ENCODE measurements at places on chromosomes 4 and X.

- DNase-seq, result no peak
These were observed 186.1 kb downstream of the ENOX2 start for GRCh38 chrX:130716781-130717413.

DNA sequence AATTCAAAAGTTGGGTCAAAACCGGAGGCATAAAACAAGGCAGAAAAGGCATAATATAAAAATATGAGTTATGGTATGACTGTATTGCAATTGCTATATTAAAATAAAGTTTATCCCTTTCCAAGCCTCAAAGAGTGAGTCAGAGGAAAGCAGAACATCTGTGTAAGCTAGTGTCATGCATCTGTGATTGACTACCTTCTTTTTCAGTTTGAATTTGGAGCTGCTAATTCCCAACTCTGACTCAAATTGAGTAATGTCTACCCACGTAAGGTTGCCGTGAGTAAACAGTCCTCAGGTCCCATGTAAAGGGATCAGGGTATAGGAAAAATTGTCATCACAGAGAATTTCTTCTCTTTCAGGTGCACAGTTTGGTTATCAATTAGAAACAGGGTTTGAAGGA lies 6.5 kb upstream of the SLITRK4 start:
- DNase-seq, result no peak

DNA sequence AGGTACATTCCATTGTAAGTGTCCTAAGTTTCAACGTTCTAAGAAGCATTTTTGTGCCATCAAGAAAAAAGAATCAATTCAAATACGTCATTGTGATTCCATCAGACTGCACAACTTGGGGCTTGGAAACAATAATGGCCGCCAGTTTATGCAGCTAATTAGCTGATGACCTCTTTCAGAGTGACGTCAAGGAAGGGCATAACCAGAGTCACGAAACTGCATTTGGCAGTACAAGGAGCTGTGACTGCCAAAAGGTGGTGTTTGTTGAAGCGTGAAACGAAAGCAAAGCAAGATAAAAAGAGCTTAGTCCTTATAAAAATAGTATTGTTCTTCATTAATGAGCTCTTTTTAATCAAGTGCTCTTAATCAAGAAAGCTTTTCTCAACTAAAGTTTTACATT lies 81.1 kb upstream of the SH3RF1 start:
- no peak for DNase-seq

DNA sequence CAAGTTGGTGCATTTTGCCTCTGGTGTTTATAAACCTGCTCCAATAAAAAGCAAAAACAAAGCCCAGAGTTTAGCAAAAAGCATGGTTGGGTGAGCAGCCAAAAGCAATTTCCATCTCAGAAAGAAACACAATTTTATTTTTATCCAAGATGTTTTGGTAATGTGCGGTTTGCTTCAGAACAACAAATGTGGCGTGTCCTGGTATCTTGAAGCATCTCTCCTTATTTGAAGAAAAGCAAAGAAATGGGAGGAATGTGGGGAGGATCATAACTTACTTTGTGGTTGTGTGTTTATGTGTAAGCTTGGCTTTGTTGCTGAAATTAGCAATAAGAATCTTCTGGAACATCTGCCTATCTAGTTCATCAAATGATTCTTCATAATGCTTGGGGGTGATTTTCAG lies 88.3 kb upstream of the DDX3X start:
- no peak for DNase-seq

GRCh38 chrX:23662853-23663252 lies 4.4 kb upstream of the PRDX4 start:
- no peak for DNase-seq

GRCh38 chrX:45323387-45323786 lies 122.7 kb upstream of the DIPK2B start:
- DNase-seq, result no peak

GRCh38 chrX:21883258-21883657 lies 27.5 kb downstream of the YY2 start:
- DNase-seq, result no peak

Data from stimulated activated CD4-positive, alpha-beta T cell treated with anti-CD3 and anti-CD28 coated beads, Interleukin-1b, Interleukin-23, amount 100 ng/mL, for 24 hours (primary cell).